Activated CD8-positive, alpha-beta memory T cell treated with anti-CD3 and anti-CD28 coated beads for 4 hours (primary cell): ENCODE measurements at places on chromosomes 3 and 15.

DNA sequence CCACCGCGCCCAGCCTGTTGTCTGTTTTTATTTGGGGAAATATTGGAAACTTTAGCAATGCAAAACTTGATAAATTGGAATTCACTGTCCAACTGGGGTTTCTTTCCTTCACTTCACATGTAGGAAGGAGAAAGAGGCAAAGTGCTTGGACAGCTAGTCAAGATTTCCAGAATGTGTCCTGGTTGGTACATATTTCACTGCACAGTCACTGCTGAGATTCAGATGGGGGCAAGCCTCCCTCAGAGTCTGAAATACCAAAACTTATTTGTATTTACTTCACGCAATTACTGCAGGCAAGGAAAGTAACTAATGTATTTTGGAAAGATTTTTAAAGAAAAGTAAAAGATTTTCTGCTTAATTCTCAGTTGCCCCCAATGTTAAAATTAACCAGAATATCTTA lies 21.0 kb downstream of the LRRC31 start:
- no peak for DNase-seq

DNA sequence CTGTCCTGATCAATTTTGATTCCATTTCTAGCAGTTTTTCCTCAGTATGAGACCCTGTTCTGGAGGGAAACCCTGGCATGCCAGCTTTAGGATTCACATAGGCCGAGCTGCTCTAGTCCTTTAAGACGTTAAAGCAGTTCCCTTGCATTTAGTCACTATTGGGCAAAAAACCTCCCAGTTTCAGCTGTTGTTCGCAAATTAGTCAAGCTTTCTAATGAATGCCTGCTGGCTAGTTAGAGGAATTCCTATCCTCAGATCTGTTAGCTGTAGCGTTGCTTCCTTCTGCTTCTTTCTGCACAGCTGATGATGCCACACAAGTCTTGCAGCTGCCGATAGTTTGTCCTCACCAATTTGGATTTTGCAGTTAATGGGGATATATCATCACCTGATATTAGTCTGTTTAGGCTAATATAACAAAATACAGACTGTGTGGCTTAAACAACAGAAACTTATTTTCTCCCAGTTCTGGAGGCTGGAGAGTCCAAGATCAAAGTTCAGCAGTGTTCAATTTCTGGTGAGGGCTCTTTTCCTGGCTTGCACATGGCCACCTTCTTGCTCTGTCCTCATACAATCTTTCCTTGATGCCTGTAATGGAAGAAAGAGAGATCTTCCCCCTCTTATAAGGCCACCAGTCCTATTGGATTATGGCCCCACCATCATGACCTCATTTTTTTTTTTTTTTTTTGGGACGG lies 7.5 kb upstream of the UBL7 start:
- DNase-seq, result no peak

DNA sequence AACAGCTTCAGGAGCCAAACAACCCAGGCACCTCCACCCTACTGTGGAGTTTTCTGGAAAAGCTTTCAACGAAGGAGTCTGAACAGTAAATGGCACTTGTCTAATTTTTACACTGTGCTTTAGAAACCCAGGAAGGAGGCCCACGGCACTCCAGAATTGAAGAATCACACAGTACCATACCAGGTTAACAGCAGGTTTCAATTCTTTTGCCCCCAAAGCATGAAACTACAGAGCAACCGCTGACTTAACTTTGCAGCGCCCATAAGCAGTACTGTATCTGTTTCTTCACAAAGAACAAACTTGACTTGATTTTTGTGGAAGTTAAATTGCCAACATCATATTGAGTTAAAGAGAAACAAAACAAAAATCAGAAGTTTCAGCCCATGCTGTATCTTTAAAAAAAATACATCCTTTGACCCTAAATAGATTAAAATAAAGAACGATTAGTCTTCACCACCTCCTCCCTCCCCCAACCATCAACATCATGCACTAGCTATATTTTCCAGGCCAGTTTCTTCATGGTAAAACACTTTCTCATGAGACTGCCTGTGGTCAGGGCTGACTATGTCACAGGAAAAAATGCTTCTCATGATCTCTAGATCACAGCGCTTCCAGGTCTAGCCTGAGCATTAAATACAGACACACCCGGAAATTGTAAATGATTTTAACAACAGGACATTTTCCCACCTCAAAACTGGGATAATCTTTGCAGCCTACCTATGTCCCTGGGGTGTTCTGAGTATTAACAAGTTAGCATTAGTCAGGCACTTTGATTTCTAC lies 456.3 kb downstream of the FOXP1 start:
- DNase-seq, result peak; percentile 20

DNA sequence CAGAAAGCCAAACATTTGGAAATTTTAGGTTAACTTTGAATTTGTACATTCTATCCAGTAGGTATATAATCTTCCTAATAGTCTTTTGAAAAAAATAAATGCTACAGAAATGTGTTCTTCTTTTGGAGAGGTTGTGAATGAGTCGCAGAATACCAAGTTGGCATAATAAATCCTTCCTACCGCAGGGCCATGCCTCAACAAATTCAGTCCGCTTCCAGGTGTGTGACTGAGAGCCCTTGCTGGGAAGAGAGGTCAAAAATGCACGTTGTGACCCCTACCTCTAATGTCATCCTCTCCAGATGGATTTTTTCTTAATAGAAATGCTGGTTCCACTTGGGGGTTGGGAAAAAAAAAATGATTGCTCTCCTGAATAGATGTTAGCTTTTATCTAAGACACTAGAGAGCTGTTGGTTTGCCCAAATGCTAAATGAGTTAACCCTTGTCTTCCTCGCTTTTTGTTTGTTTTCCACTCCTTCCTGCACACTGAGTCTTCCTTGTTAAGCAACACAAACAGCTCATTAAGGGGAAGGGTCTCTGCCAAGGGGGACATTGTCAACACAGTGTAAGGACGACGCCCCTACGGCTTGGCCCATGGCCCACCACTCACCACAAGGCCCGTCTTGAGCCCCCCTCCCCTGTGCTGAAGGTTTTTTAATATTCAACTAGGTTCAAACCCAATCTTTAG lies 33.9 kb downstream of the RLBP1 start:
- no peak for DNase-seq

DNA sequence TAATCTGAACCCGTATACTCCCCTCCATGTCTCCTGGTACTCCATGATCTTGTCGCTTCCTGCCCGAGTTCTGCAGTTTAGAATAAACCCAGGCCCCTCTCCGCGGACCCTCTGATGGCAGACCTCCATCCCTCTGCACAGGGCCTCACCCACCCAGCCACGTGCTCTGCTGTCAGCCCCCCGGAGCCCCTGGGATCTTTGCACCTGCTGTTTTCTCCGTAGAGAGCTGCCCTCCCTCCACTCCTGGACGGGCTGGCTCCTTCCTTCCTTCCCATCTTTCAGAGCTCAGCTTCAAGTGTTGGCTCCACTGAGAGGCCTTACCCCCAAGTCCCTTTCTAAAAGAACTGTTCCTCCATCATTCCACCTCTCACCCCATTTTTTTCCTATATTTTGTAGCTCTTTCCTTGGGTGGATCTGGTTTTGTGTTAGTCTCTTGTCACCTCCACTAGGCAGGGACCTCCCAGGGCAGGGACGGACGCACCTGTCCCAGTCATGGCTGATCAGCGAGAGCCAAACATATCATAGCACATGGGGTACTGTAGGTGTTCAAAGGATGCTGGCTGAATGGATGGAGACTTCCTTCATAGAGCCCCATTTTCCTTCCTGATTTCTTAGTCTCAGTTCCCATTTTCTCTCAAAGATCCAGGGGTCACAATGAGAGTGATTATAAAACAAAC lies 106.6 kb downstream of the VGLL4 start:
- no peak for DNase-seq

- DNase-seq, result no peak
These were observed 73.1 kb downstream of the PCOLCE2 start for GRCh38 chr3:142815803-142816202.

DNA sequence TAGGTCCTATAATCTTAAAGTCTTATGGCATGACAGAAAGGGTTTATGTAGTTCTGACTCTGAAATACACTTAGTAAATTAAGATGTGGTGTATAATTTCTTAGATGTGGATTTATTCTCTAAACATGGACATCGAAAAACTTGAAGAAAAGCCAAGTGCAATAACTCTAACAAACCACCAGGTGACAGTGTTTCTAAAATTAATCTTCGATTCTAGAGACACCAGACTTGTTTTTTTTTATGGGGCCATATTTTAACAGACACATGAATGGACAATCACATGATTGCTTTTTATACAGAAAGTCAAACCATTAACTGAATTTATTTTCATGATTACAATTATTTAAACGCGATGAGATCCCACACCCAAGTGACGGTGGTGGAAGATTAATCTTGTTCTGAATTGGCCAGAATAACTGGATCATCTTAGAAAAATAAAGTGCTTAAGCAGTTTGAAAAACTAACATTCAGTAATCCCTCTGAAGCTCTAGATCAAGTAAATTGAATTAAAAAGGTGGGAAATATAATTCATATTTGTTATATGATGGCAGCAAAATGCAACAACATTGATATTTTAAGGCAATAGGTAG lies 305.1 kb downstream of the LSAMP start:
- DNase-seq, result no peak

GRCh38 chr15:40944510-40945296 lies 8.6 kb upstream of the CHAC1 start:
- DNase-seq, result no peak

DNA sequence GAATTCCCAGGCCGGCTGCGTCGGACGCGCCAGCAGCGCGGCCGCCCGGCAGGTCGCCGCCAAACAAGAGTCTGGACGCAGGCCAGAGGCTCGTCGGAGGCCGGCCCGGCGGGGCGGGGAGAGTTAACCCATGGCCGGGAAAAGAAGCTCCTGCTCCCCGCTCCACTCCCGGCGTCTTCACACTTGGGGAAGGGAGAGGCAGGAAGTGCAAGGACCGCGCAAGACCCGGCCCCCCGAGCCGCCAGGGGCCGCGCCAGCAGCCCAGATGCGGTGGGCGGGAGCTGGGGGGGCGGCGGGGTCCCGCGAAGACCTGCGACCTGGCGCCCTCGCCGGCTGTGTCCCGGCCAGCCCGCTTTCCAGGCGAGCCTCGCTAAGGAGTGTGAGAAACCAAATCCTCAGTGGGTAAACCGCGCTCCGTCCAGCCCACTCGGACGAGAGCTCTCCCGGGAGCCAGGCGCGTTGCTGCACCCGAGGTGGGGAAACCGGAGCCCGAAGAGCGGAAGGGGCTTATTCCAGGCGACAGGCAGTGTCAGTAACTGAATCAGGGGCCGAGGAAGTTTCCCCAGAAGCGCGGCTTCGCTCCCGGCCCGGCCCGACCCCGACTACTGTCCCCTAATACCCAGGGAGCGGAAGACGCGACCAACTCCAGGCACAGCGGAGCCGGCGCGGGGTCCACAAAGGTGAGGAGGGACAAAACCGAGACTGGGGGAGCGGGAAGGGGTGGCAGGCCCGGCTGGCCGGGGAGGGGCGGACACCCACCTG lies 721 bp downstream of the ADAMTS7 start:
- DNase-seq, result no peak

GRCh38 chr15:30940359-30940758 lies 36.6 kb downstream of the FAN1 start:
- DNase-seq, result no peak

GRCh38 chr3:173138026-173138425 lies 3.0 kb downstream of the SPATA16 start:
- DNase-seq, result no peak

- DNase-seq, result peak; percentile 8
These were observed 30.6 kb downstream of the SLC28A1 start for GRCh38 chr15:84914909-84915605.

- no peak for DNase-seq
These were observed 93.3 kb downstream of the ADAMTSL3 start for GRCh38 chr15:83747050-83747717.

- no peak for DNase-seq
These were observed 163.7 kb downstream of the PGPEP1L start for GRCh38 chr15:98843844-98844243.

GRCh38 chr3:45642731-45643152 lies 46.5 kb upstream of the SACM1L start:
- DNase-seq, result no peak

- DNase-seq, result no peak
These were observed 57.0 kb downstream of the ISG20 start for GRCh38 chr15:88695691-88696251.

DNA sequence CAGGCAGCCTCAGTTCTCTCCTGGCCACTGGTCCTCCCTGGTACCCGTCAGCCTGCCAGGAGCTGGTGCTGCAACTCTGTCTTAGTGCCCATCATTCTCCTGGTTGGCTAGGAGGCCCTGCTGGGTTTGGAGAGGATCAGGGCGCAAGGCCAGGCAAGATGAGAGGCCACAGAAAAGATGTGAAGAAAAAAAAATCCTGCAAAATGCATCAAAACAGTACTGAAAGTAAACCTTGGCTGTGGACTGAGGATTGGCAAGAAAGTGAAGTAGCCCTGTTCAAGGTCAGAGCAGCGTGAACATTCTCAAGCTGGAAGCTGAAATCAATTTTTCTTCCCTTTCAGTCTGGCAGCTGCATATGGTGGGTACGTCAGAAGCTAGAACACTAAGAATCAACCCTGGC lies 74.2 kb downstream of the GTF2E1 start:
- no peak for DNase-seq

DNA sequence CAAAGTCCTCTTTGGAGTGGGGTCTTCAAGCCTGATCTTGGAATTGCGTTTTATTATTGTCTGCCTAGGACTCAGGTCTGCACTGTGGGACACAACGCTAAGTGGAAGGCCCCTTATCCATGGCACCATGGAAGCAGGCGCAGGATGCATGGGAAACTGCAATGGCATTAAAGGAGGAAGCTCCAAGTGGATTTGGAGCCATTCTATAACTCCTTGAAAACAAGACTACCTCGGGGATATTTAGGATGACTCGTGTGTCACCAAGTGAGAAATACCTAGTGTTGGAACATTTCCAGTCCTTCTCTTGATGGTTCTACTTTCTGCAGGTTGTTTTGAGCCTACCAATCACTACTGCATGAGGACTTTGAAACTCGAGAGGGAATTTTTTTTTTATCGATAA lies 126.6 kb upstream of the ZBED2 start:
- DNase-seq, result no peak

GRCh38 chr3:34779092-34779491 lies 860.2 kb upstream of the ARPP21 start:
- DNase-seq, result no peak

GRCh38 chr3:176755977-176756376 lies 441.3 kb downstream of the TBL1XR1 start:
- no peak for DNase-seq

- DNase-seq, result no peak
These were observed 251.7 kb upstream of the TBL1XR1 start for GRCh38 chr3:177448987-177449359.

DNA sequence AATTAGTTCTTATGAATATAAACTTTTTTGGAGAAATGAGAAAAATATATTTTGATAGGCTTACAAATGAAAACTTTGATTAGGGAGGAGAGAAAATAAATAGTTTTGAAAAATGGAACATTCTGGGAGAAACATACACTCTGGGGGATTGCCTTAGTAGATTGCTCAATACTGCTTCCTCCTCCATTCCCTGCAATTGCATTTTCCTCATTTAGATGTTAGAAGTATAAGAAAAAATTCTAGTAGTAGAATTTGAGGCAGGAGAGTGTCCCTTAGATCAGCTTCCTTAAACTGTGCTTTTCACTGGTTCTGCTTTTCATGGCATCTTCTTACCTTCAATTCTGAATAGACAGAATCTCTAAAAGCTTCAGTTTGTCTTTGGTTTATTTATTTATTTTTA lies 46.2 kb upstream of the CTDSPL2 start:
- no peak for DNase-seq
